Thoracic aorta (tissue), 2 donors: ENCODE measurements at places on chromosomes 2 and 18. TPM values are rescaled to one million over a fixed set of nuclear protein-coding genes. Genes with fewer than 3 reads are reported as not detected.

DNA sequence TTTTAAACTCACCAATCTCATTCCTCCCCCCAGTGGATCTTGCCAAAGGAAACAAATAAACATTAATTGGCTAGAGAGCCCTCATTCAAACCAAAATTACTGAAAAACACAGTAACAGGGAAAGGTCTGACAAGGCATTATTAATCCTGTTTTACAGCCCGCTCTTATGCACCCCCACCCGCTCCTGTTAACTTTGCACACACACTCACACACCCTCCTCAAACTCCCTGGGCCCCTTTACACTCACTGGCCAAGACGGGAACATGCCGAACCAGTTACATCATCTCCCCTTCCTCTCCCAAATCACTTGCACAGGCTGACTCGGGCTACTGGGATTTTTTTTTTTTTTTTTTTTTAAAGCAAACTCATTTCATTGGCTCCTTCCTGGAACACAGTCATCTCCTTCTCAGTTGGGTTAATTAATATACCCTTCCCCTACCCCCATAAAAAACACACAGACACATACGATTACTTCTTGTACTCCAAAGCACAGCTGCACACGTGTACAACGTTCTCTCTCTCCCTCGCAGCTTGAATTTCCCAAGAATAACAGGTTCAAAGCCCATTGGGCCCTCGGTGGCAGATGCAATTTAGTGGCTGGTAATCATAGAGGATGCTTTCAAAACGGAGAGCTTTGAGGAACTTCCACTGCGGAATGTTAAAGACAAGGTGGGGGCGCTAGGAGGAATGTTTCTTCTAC, 31.8 kb downstream of the KLF7 start:
- H3K36me3 ChIP-seq, result no peaks in the 10 kb centered on the region
- peaks cover 82% of the 10 kb centered on the region for H3K4me1 ChIP-seq
- peak overlapping the region; percentile 52 for H3K4me3 ChIP-seq
- H3K27me3 ChIP-seq, result no peaks in the 10 kb centered on the region
- peak overlapping the region; percentile 86 for H3K27ac ChIP-seq
- peak; percentile 83 for DNase-seq

DNA sequence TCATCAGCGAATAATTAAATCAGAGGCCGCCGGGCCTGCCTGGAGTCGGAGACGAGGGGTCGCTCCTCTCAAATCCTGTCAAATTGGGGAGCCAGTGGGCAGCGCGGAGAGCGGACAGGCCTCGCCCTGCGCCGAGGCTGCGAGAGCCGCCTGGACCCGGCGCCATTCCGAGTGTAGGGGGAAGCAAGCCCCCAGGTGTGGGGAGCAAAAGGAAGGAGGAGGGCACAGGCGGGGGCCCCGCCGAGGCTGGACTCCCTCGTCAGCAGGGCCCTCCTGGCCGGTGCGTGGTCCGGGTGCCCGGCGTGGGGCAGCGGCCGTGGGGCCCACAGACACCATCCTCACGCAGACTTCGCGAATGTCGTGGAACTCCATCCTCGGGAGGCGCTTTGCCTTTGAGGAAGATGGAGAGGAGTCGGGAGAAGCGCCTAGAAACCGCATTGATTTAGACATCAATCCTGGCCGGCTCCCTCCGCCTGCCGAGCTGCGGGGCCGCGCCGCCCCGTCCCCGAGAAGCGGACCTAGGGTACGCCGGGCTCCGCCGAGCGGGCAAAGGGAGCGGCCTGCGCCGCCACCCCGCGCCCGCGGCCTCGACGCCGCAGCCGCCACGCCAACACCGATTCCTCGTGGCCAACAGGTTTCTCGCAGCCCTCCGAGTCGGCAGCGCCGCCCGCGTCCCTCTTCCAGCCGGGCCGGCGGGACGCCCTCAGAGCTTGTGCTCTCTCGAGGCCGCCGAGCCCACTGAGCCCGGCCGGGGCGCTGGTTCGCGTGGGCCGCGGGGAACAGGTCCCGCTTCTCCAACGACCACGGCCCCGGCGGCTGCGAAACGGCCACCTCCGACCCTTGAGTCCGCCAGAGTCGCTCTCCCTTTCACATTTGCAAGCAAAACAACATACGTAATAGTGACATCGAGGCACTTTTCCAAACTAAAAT, 6.7 kb upstream of the ONECUT2 start:
- no peaks in the 10 kb centered on the region for H3K36me3 ChIP-seq
- no peak for DNase-seq
- peaks cover 58% of the 10 kb centered on the region for H3K27me3 ChIP-seq
- peak overlapping the region; percentile 58 for H3K4me3 ChIP-seq
- H3K27ac ChIP-seq, result no peak overlapping the region
- H3K4me1 ChIP-seq, result no peaks in the 10 kb centered on the region

The MRO gene
- 1.1 TPM for total RNA-seq

The NGEF gene
- 0.81 TPM for total RNA-seq

The ZFAND2B gene
- total RNA-seq, result 21.7 TPM

The DAPL1 gene
- not detected for total RNA-seq
